T-helper 2 cell treated with Interferon-gamma antibody and Interleukin-4, amounts not matched to agents 5 μg/mL and 100 μg/mL, for 36 hours (primary cell): ENCODE measurements at places on chromosomes 4 and X.

DNA sequence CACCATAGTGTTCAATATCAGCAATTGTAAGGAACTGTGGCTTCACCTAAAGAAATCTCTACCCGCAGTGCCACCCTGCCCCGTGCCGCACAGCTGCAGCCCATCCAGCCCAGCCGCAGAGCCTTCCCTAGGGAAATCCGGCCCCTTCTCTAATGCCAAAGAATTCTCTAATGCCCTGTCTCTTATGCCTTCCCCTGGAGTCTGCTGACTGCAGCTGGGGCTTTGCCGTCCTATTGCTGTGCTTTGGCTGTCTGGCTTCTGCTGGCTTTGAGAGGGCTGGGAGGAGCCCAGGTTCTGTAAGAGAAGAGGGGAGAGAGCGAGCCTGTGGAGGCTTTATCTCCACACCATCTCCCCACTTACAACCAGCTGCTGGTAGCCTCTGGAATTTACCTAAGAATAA, 85.9 kb upstream of the HELT start:
- peaks cover 2% of the 10 kb centered on the region for H3K27me3 ChIP-seq
- H3K36me3 ChIP-seq: no peaks in the 10 kb centered on the region
- no peak overlapping the region for H3K4me3 ChIP-seq
- no peak for DNase-seq
- H3K27ac ChIP-seq: no peak overlapping the region

DNA sequence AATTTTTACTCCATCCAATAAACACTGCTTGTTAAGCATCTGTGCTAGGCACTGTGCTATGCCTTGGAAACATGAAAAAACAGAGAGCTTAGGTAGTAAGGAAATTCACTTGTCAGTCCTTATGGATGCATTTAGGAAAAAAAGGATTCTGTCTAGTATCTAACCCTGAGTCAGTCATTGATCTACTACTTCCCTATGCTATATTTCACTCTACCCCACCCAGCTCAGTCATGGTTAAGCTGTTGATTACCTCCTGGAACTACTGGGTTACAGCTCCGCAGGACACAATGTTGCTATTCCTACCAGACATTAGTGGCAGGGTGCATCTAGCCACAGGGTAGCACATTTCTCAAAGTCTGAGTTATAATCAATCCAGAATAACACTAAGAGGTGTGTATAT, 2.9 kb upstream of the USP53 start:
- peaks cover 27% of the 10 kb centered on the region for H3K4me1 ChIP-seq
- no peak overlapping the region for H3K4me3 ChIP-seq
- H3K27me3 ChIP-seq: peaks cover 8% of the 10 kb centered on the region
- H3K27ac ChIP-seq: peak overlapping the region; percentile 27

- H3K4me3 ChIP-seq: no peak overlapping the region
- H3K36me3 ChIP-seq: no peaks in the 10 kb centered on the region
- no peak overlapping the region for H3K27ac ChIP-seq
- H3K27me3 ChIP-seq: no peaks in the 10 kb centered on the region
- no peak for DNase-seq
Measured at GRCh38 chr4:146159384-146160058, 16.0 kb upstream of the LSM6 start.

GRCh38 chr4:81069706-81070331, 39.3 kb downstream of the BMP3 start:
- peak; percentile 31 for DNase-seq
- no peaks in the 10 kb centered on the region for H3K4me1 ChIP-seq
- no peaks in the 10 kb centered on the region for H3K36me3 ChIP-seq
- no peak overlapping the region for H3K4me3 ChIP-seq
- no peak overlapping the region for H3K27ac ChIP-seq

DNA sequence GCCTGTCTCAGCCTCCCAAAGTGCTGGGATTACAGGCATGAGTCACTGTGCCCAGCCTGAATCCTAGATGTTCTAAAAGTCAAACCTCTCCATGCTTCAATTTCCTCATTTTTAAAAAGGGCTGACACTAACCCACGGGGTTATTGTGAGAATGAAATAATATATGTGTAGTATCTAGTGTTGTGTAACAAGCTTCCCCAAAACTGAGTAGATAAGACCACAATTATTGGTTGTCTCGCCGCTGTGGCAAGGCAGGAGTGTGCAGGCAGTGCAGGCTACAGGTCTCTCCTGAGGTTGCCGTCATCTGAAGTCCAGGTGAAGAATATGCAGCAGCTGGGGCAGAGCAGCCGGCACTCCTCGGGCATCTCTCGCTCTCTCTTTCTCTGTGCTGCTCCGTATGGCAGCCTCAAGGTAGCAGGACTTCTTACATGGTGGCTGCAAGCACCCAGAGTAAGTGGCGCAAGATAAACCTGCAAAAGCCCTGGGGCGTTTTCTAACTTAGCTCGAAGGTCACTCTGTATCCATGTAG, 30.9 kb downstream of the RAB33B start:
- no peak overlapping the region for H3K27ac ChIP-seq
- DNase-seq: no peak
- no peak overlapping the region for H3K4me3 ChIP-seq
- no peaks in the 10 kb centered on the region for H3K4me1 ChIP-seq
- no peaks in the 10 kb centered on the region for H3K36me3 ChIP-seq
- peaks cover 12% of the 10 kb centered on the region for H3K27me3 ChIP-seq

- no peak overlapping the region for H3K4me3 ChIP-seq
- H3K4me1 ChIP-seq: peaks cover 5% of the 10 kb centered on the region
- no peak overlapping the region for H3K27ac ChIP-seq
- no peaks in the 10 kb centered on the region for H3K27me3 ChIP-seq
- H3K36me3 ChIP-seq: no peaks in the 10 kb centered on the region
Measured at GRCh38 chrX:38271154-38271716, 50.6 kb upstream of the SRPX start.

DNA sequence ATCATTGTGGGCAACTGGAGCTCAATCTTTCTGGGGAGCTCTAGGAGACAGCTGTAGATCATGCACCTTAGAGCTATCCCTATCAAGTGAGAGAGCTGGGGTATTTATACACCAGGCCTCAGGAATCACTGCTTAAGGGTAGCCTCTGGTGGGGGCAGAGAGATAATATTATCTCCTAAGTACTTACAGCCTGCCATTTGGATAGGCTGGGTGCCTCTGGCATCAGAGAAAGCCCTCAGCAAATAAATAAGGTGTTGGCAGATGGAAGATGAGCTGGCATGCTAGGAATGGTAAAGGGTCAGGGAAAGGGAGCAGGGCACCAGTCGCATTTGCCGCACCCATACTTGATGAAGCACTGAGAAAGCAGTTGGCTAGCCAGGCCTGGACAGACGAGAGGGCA, 75.9 kb downstream of the HCCS start:
- H3K36me3 ChIP-seq: no peaks in the 10 kb centered on the region
- no peaks in the 10 kb centered on the region for H3K4me1 ChIP-seq
- H3K4me3 ChIP-seq: no peak overlapping the region
- no peaks in the 10 kb centered on the region for H3K27me3 ChIP-seq
- no peak overlapping the region for H3K27ac ChIP-seq

DNA sequence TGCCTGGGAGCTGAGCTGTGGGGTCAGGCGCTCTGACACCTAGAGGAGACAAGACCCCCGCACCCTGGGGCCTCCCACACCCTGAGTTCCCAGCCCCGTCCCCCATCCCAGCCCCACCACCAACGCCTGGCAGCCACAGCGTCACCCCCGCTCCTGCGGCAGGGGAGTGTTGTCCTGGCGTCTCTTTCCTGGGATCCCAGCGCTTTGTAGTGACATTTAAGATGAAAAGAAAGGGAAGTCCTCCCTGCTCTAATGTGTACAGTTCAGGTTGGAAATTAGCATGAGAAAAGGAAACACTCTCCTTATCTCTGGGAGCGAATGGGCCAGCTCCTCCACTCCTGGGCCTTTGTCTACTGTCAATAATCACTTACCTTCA, 112.1 kb downstream of the FAM53A start:
- DNase-seq: no peak
- H3K4me3 ChIP-seq: no peak overlapping the region
- H3K36me3 ChIP-seq: no peaks in the 10 kb centered on the region
- H3K4me1 ChIP-seq: no peaks in the 10 kb centered on the region
- H3K27ac ChIP-seq: no peak overlapping the region

- H3K4me3 ChIP-seq: no peak overlapping the region
- H3K27me3 ChIP-seq: no peaks in the 10 kb centered on the region
- no peak overlapping the region for H3K27ac ChIP-seq
- DNase-seq: no peak
Measured at GRCh38 chr4:176340871-176341685, 21.3 kb downstream of the SPCS3 start.

DNA sequence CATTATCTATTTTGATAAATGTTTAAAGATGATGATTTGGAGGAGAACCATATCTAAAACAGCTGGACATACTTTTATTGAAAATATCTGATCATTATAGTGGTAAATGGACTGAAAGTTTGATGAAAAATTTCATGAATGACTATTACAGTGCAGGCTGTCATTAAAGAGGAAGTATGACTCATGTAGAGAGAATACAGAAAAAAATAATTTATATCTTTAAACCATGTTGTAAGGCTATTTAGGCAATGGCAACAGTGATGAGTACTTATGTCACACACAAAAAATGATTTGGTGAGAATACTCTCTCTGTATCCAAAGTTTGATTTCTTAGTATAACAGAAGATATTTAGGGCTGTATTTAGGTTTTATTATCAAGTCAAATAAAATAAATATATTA, 3.9 kb upstream of the GLRB start:
- no peaks in the 10 kb centered on the region for H3K36me3 ChIP-seq
- H3K4me3 ChIP-seq: no peak overlapping the region
